ENCODE measurements at places on chromosomes 5 and 9. TPM values are rescaled to one million over a fixed set of nuclear protein-coding genes. Genes with fewer than 3 reads are reported as not detected.

Gene ZNF883
- polyA plus RNA-seq, result 2.8 TPM

Gene MCTP1
- 7.4 TPM for polyA plus RNA-seq

DNA sequence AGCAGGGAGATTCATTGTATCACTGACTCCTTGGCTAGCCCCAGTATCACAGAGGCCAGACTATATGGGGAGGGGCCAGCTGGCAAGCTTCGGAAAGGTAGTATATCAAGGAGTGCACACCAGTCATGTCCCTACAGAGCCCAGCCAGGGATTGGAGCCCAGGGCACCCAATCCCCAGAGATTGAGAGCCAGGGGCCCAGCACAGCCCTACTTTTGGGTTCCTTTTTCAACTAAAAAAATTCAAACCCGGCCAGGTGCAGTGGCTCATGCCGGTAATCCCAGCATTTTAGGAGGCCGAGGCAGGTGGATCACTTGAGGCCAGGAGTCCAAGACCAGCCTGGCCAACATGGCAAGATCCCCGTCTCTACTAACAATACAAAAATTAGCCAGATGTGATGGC, 5.4 kb upstream of the MYORG start:
- H3K36me3 ChIP-seq, result no peaks in the 10 kb centered on the region
- no peak overlapping the region for H3K27ac ChIP-seq
- no peak overlapping the region for H3K4me3 ChIP-seq

DNA sequence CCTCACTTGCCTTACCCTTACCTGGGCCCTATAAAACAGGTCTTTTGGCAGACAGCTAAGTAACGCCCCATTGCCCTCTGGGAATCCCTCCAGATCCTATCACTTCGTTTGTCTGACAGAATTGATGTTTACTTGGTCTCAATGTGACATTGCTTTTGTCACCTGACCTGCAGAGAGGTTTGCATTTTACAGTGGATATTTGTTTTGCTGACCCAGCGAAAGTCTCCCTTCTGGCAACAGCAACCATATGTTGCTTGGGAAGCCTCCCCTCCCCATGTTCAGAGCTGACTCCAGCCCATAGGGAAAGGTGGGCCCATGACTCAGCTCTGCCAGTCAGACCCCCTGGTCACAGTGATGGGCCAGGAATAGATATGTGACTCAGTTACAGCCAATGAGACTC, 54.0 kb upstream of the LARP1 start:
- no peaks in the 10 kb centered on the region for H3K27me3 ChIP-seq
- H3K4me3 ChIP-seq, result no peak overlapping the region
- no peak for DNase-seq
- H3K27ac ChIP-seq, result no peak overlapping the region

- no peak overlapping the region for H3K27ac ChIP-seq
- H3K4me1 ChIP-seq, result peaks cover 21% of the 10 kb centered on the region
- DNase-seq, result no peak
Measured at GRCh38 chr9:81588148-81588871, 101.0 kb downstream of the TLE1 start.
